Activated T-helper 2 cell treated with anti-CD3 and anti-CD28 coated beads, Interferon-gamma antibody, Interleukin-2, Interleukin-4, amounts not matched to agents 10 μg/mL and 5 μg/mL and 100 μg/mL, durations not matched to agents 14 hours and 24 hours and 36 hours (primary cell): ENCODE measurements at places on chromosomes 5 and 9. TPM values are rescaled to one million over a fixed set of nuclear protein-coding genes. Genes with fewer than 3 reads are reported as not detected.

HTR4 gene
- not detected in 2 replicates for total RNA-seq

SAXO1 gene
- not detected in 2 replicates for total RNA-seq

- no peaks in the 10 kb centered on the region for H3K27me3 ChIP-seq
- DNase-seq, result no peak
- no peak overlapping the region for H3K4me3 ChIP-seq
- no peaks in the 10 kb centered on the region for H3K4me1 ChIP-seq
Observed at GRCh38 chr5:115920171-115920725, 42.0 kb upstream of the LVRN start.

- H3K4me1 ChIP-seq, result no peaks in the 10 kb centered on the region
- H3K27ac ChIP-seq, result no peak overlapping the region
- H3K4me3 ChIP-seq, result no peak overlapping the region
- no peak for DNase-seq
- H3K36me3 ChIP-seq, result no peaks in the 10 kb centered on the region
Observed at GRCh38 chr5:149598966-149599365, 17.7 kb downstream of the ARHGEF37 start.

- no peak for DNase-seq
- no peaks in the 10 kb centered on the region for H3K27me3 ChIP-seq
- no peaks in the 10 kb centered on the region for H3K4me1 ChIP-seq
- H3K4me3 ChIP-seq, result no peak overlapping the region
- H3K36me3 ChIP-seq, result no peaks in the 10 kb centered on the region
Observed at GRCh38 chr9:116282597-116282996, 129.0 kb downstream of the PAPPA start.

DNA sequence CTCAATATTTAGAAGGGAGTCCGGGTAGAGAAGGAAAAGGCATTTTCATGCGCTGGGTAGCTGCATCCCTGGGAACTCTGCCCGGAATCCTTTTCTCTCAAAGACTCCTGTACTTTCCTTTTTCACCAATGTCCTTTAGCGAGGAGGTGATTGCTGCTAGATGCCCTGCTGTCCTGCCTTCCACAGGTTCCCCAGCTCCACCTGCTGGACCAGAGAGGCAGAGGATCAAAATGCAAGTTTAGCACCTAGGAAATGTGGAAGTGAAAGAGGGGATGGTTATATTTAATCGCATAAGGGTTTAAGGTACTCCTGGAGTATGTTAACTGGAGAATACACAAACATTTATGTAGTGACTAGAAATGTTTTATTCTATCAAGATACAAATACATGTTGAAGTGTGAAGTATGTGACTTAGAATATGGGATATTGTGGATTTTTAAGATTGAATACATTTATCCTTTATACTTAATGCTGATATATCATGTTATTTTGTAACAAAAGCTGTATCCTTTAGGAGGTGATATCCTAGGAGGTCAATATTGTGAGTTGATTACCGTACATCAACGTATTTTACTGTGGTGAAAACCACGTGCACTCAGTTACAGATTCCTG lies 145.7 kb downstream of the ARHGAP26 start:
- peaks cover 3% of the 10 kb centered on the region for H3K4me1 ChIP-seq
- DNase-seq, result no peak
- no peak overlapping the region for H3K27ac ChIP-seq
- peaks cover 20% of the 10 kb centered on the region for H3K36me3 ChIP-seq
